ENCODE measurements at places on chromosomes 12 and 14. TPM values are rescaled to one million over a fixed set of nuclear protein-coding genes. Genes with fewer than 3 reads are reported as not detected.

DNA sequence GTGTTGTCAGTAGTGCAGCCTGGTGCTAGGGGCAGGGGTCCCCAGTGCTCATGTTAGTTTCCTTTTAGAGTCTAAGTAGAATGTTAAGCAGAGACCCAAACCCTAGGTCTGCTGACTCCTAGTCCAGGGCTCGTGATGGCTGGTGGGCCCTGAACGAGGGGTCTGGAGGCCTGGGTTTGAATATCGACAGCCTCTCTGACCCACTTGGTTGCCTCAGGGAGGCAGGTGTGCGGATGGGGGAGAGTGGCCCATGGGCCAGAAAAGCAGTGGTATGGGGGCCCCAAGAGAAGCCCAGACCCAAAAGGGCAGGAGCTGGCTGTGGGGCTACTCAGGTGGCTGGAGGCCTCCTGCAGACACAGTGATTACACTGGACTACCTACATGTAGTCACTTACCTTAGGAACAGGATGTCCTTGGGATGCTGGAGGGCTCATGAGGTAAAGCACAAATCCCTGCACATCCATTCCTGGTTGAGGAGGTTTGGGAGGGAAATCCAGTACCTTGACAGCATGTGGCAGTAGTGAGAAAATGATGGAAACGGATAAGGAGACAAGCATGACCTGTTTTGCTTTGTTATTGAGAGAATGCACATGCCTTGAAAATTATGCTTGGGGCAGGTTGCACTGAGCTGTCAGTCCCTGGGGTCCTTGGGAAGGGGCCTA lies 1.7 kb upstream of the SLC25A29 start:
- H3K27me3 ChIP-seq: no peaks in the 10 kb centered on the region
- no peak overlapping the region for H3K4me3 ChIP-seq
- no peak overlapping the region for H3K27ac ChIP-seq

Gene TRIM9
- 0.04 TPM for polyA plus RNA-seq

- H3K4me3 ChIP-seq: no peak overlapping the region
- H3K27ac ChIP-seq: no peak overlapping the region
- no peaks in the 10 kb centered on the region for H3K27me3 ChIP-seq
- DNase-seq: no peak
- H3K36me3 ChIP-seq: no peaks in the 10 kb centered on the region
- H3K4me1 ChIP-seq: no peaks in the 10 kb centered on the region
These were observed 47.7 kb upstream of the CDKN3 start for GRCh38 chr14:54348923-54349620.

GRCh38 chr14:89408907-89409700 lies 7.9 kb downstream of the FOXN3 start:
- peak overlapping the region; percentile 87 for H3K27ac ChIP-seq
- H3K4me1 ChIP-seq: peaks cover 31% of the 10 kb centered on the region
- peak; percentile 81 for DNase-seq
- peaks cover 6% of the 10 kb centered on the region for H3K36me3 ChIP-seq
- H3K4me3 ChIP-seq: no peak overlapping the region

- no peaks in the 10 kb centered on the region for H3K27me3 ChIP-seq
- H3K4me3 ChIP-seq: no peak overlapping the region
- no peak for DNase-seq
- peaks cover 16% of the 10 kb centered on the region for H3K36me3 ChIP-seq
- peaks cover 14% of the 10 kb centered on the region for H3K4me1 ChIP-seq
These were observed 9.4 kb downstream of the TRAFD1 start for GRCh38 chr12:112134731-112135130.

- no peak overlapping the region for H3K27ac ChIP-seq
- no peak for DNase-seq
- H3K36me3 ChIP-seq: no peaks in the 10 kb centered on the region
- no peaks in the 10 kb centered on the region for H3K4me1 ChIP-seq
- no peaks in the 10 kb centered on the region for H3K27me3 ChIP-seq
- H3K4me3 ChIP-seq: no peak overlapping the region
These were observed 64.9 kb downstream of the MIPOL1 start for GRCh38 chr14:37262649-37263048.

DNA sequence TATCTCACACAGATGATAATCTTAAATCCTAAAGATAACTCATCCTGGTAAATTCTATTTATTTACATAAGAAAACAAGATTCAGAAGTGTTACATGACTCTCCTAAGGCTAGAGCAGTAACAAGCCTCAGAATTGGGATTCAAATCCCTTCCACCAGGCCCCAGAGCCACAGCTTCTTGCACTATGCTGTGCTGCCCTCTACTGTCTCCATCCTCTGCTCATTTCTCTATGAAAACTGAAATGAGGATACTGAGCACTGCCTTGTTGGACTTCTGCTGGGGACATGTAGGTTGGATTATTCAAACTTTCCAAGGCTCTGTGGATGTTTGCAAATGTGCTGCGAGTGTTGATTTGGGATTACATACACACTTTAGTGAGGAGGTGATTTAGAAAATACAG lies 23.5 kb upstream of the C12orf50 start:
- no peak for DNase-seq
- H3K27me3 ChIP-seq: no peaks in the 10 kb centered on the region
- H3K27ac ChIP-seq: no peak overlapping the region
- H3K4me1 ChIP-seq: no peaks in the 10 kb centered on the region
- no peaks in the 10 kb centered on the region for H3K36me3 ChIP-seq

GRCh38 chr12:4910502-4911315 lies 1.0 kb downstream of the KCNA1 start:
- peaks cover 3% of the 10 kb centered on the region for H3K4me1 ChIP-seq

Gene PPP4R4
- polyA plus RNA-seq: 9.0 TPM

- no peaks in the 10 kb centered on the region for H3K36me3 ChIP-seq
- H3K27ac ChIP-seq: peak overlapping the region; percentile 76
- no peak overlapping the region for H3K4me3 ChIP-seq
- H3K27me3 ChIP-seq: no peaks in the 10 kb centered on the region
- DNase-seq: no peak
These were observed 116.6 kb downstream of the SLC25A47 start for GRCh38 chr14:100439781-100440180.

GRCh38 chr14:100765991-100766390 lies 39.3 kb downstream of the DLK1 start:
- H3K27me3 ChIP-seq: peaks cover 37% of the 10 kb centered on the region
- H3K27ac ChIP-seq: no peak overlapping the region
- H3K4me1 ChIP-seq: peaks cover 9% of the 10 kb centered on the region
- H3K36me3 ChIP-seq: no peaks in the 10 kb centered on the region
- no peak for DNase-seq
- no peak overlapping the region for H3K4me3 ChIP-seq

DNA sequence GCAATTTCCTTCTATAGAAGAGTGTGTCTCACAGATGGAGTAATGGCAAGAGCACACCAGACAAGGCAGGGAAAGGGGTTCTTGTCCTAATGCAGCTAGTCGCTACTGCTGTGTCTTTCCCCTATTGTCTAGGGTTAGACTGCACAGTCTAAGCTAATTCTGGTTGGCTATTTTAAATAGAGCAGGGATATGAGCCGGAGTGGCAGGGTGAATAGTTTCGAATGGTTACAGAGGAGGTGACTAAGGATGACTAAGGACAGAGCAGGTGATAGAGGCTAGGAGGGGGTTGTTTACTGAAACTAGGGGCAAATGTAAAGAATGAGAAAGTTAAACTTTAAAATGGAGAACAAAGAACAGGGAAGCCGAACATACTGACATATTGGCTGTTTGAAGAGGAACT lies 25.6 kb upstream of the CPNE8 start:
- H3K27ac ChIP-seq: no peak overlapping the region
- DNase-seq: no peak
- no peaks in the 10 kb centered on the region for H3K27me3 ChIP-seq
- no peaks in the 10 kb centered on the region for H3K36me3 ChIP-seq
- no peaks in the 10 kb centered on the region for H3K4me1 ChIP-seq
- H3K4me3 ChIP-seq: no peak overlapping the region

DNA sequence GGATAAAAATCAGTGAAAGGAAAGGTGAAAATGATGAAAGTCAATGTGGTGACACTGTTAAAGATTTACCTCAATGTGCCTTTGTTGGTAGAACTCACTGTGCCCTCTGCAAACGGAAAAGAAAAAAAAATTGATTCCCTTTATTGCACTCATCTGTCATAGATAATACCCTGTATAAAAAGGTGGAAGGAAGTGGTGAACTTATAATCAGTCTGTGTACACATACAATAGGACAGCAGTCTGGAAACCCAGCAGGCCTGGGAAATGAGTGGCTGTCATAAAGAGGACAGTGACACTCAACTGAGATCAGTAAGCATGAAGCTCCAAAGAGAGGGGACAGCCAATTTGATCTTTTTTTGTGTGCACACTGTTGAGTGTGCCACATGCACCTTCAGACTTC lies 364.7 kb downstream of the NOVA1 start:
- no peak for DNase-seq
- no peaks in the 10 kb centered on the region for H3K4me1 ChIP-seq
- H3K27me3 ChIP-seq: no peaks in the 10 kb centered on the region
- H3K27ac ChIP-seq: no peak overlapping the region
- H3K36me3 ChIP-seq: no peaks in the 10 kb centered on the region

- no peaks in the 10 kb centered on the region for H3K4me1 ChIP-seq
- H3K36me3 ChIP-seq: peaks cover 1% of the 10 kb centered on the region
- no peak for DNase-seq
- H3K27me3 ChIP-seq: no peaks in the 10 kb centered on the region
- H3K27ac ChIP-seq: no peak overlapping the region
These were observed 171.6 kb downstream of the FBXL14 start for GRCh38 chr12:1422604-1423315.

- H3K4me1 ChIP-seq: no peaks in the 10 kb centered on the region
- no peak overlapping the region for H3K27ac ChIP-seq
- H3K36me3 ChIP-seq: no peaks in the 10 kb centered on the region
- H3K27me3 ChIP-seq: no peaks in the 10 kb centered on the region
- no peak overlapping the region for H3K4me3 ChIP-seq
- no peak for DNase-seq
These were observed 14.7 kb upstream of the OASL start for GRCh38 chr12:121053706-121054105.

Gene GOLT1B
- polyA plus RNA-seq: 12.0 TPM

Gene MSI1
- not detected for polyA plus RNA-seq

Gene TAS2R50
- polyA plus RNA-seq: 0.10 TPM

- H3K4me3 ChIP-seq: no peak overlapping the region
- H3K36me3 ChIP-seq: no peaks in the 10 kb centered on the region
- no peak for DNase-seq
- no peak overlapping the region for H3K27ac ChIP-seq
- H3K27me3 ChIP-seq: no peaks in the 10 kb centered on the region
These were observed 115.3 kb downstream of the ALG10B start for GRCh38 chr12:38431921-38432320.

DNA sequence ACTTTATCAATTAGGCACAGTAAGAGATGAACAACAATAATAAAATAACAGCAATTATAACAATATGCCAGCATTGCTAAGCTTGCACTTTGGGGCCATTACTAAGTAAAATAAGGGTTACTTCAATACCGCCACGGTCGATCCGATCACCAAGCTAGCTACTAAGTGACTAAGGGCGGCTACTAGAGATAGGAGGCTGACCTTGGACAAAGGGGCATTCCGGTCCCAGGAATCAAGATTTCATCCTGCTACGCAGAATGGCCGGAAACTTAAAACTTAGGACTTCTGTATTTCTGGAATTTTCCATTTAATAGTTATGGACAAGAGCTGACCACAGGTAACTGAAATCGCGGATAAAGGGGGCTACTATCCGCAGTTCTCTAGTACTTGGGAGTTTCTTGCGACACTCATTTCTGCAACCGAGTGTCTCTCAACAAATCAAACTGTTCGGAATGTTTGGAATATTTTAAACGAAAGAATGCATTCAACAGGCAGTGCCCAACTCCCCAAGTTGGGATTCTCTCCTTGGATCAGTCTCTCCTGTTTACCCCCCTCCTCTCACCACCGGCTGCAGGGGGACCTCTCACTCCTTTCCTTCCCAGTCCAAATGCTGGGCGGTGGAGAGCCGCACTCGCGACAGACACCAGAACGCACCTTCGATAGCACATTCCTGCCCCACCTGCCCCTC lies 650 bp downstream of the HEBP1 start:
- peaks cover 3% of the 10 kb centered on the region for H3K36me3 ChIP-seq
- H3K4me1 ChIP-seq: peaks cover 11% of the 10 kb centered on the region
- peak overlapping the region; percentile 55 for H3K4me3 ChIP-seq
- DNase-seq: no peak
- peak overlapping the region; percentile 67 for H3K27ac ChIP-seq

GRCh38 chr12:51886021-51886710 lies 1.7 kb upstream of the ANKRD33 start:
- no peak overlapping the region for H3K4me3 ChIP-seq
- DNase-seq: no peak
- H3K4me1 ChIP-seq: peaks cover 4% of the 10 kb centered on the region
- no peaks in the 10 kb centered on the region for H3K36me3 ChIP-seq
- peaks cover 10% of the 10 kb centered on the region for H3K27me3 ChIP-seq

DNA sequence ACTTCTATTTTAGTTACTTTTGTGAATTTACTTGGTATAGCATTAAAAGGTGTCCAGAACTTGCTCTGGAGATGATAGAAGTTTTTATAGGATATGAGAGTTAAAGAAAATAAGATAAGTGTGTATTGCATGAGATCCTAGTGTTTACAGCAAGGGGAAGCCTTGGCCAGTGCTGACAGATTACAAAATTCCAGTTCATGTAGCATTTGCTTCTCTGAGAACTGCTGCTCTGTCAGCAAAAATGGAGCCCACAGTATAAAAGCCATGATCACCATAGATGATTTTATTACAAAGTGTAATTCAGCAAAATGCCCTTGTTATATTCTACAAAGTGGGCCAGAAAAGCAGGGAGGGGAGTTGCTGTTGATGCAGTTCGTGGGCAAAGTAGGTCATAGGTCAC lies 40.0 kb upstream of the ATF1 start:
- H3K27me3 ChIP-seq: no peaks in the 10 kb centered on the region
- peaks cover 5% of the 10 kb centered on the region for H3K4me1 ChIP-seq
- H3K4me3 ChIP-seq: no peak overlapping the region
- no peak overlapping the region for H3K27ac ChIP-seq
- no peak for DNase-seq

Gene RIN3
- 1.2 TPM for polyA plus RNA-seq

All from keratinocyte (primary cell).